GM20000 (cell line): ENCODE measurements at places on chromosomes 5 and 9.

GRCh38 chr9:101995231-101995630 lies 256.8 kb upstream of the GRIN3A start:
- no peak for DNase-seq

- no peak for DNase-seq
Measured at GRCh38 chr9:3863686-3864085, 337.9 kb upstream of the RFX3 start.

GRCh38 chr9:20197976-20198685 lies 409.3 kb upstream of the SLC24A2 start:
- peak; percentile 10 for DNase-seq

GRCh38 chr9:100443781-100444768 lies 17.1 kb downstream of the MSANTD3 start:
- DNase-seq = no peak

GRCh38 chr5:10704949-10705621 lies 55.9 kb downstream of the DAP start:
- DNase-seq = no peak

GRCh38 chr5:141871870-141872269 lies 6.3 kb downstream of the PCDH1 start:
- DNase-seq = no peak

DNA sequence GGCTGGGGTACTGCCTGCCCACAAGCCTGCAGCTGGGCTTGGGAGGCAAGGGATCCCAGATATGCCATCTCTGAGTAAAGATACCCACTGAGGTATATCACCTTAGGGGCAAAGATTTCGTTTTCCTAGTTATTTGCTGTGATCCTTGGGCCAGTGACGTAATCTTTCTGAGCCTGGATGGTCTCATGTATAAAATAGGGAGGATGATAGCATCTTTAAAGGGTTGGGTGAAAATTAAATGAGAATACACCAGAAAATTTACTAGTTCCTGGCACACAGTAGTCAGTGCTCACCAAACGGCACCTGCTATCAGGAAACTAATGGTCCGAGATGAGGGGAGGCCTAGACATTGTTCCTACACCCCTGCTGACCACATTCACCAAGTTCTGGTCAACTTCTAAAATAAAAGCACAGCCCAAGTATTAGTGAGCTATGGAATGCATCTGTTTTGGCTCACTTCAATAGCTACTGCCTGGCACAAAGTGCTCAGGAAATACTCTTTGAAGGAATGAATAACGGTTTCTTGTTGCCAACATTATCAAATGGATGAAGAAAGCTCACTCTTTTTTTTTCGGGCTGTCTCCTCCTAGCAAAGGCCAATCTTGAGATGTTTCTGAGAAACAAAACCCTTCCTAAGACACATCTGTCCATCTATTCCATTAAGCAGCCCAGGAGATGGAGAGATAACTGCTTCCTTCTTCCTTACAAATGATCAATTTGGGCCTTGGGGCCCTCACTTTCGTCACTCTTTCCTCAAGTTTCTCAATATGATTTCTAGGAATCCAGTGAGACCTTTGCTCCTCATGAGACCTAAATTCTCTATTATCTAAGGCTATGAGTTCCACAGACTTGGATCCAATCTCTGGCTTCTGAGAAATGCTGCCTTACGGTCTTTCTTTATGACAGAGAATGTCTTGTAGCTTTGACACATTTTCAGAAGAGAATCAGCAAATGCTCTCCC lies 98.2 kb downstream of the DPYSL3 start:
- DNase-seq = no peak

DNA sequence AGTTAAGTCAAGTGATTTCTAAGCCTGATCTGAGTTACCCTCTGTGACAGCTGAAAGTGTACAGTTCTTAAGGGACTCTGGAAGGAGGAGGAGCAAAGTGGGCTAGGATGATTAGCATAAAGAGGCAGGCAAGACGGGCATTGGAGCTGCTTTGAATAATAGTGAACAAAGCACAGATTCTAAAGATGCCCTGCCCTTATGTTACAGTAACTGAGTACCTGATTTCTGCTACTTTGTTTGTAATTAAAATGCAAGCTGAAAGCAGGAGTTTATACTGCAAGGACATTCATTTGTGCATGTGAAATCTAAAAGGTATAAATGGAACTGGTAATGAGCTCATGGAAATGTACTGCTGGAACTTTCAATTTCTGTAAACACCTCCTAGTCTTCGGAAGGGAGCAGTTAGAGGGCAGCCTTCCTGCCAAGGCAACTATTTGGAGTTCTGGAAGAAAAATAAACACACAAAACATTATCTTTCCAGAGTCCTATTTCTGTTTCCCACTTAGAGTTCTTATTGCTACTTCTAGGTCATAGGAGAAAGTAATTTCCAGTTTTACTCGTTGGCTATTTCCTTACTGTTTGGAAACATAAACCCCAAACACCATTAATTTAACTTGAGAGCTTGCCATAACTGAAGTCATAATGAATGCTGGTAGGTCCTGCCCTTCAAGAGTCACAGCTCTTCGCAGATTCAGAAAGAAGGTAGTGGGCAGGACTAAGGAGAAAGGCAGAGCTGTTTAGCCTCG lies at the start of gene RANBP3L:
Gene RANBP3L (minus strand): TSS at position 45 of the 746 bp plus-strand sequence. CDS start 486 bp downstream, outside the sequence.
- no peak for DNase-seq

- DNase-seq = no peak
Measured at GRCh38 chr9:103139891-103140290, 144.8 kb downstream of the CYLC2 start.

- no peak for DNase-seq
Measured at GRCh38 chr5:68329554-68330255, 114.1 kb downstream of the PIK3R1 start.

GRCh38 chr5:34959323-34959722 lies 30.0 kb downstream of the DNAJC21 start:
- peak; percentile 44 for DNase-seq

- no peak for DNase-seq
Measured at GRCh38 chr5:35773967-35774366, 82.7 kb upstream of the IL7R start.
